ENCODE measurements at places on chromosomes 2 and 18.

DNA sequence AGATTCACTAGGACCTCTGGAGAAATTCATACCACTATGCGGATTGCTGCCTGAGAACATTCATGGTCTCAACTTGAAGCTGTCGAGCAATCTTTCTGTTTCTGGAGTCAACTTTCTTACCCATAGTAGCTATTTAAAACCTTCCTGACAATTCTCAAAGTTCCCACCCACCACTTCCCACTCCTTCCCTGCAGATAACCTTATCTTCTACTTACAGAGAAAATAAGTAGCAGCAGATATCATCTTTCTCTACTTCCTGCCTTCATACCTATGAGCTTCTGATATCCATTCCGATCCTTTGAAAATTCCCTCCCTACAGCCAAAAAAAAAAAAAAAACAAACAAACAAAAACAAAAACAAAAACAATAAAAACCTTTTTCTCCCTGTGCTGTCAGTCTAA, 81.2 kb upstream of the CYRIA start:
- DNase-seq: no peak

DNA sequence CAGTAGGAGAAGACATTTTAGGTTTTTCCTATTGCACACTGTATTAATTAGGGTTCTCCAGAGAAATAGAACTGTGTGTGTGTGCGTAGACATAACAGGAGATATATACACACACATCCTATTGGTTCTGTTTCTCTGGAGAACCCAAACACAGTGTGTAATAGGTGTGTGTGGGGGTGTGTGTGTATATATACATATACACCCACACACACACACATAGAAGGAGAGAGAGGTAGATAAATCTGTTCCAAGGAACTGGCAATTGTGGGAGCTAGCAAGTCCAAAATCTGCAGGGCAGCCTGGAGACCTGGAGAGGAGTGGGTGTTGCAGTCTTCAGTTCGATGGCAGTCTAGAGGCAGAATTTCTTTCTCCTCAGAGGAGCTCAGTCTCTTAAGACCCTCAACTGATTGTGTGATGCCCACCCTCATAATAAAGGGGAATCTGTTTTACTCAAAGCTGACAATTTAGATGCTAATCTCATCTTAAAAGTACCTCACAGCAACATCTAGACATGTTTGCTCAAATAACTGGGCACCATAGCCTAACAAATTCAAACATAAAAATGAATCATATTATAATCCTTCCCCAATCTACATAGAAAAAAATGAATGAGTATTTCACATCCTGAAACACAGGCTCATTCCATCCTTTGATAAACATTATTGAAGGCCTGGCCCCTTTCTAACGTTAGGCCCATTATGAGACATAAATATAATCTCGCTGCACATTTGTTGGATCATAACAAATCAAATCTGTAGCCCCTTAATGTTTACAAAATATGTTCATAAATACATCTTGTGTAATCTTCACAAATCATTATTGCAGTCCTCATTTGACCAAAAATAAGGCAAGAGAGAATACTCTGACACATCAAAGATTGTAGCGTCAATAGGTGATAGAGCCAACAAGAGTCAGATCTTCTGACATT, 35.1 kb upstream of the RTN4 start:
- DNase-seq: no peak

GRCh38 chr18:10239103-10239502, 215.3 kb upstream of the APCDD1 start:
- DNase-seq: no peak

GRCh38 chr2:72994282-72994990, 77.1 kb downstream of the SFXN5 start:
- no peak for DNase-seq

GRCh38 chr2:100780203-100781008, 39.5 kb upstream of the NPAS2 start:
- no peak for DNase-seq

DNA sequence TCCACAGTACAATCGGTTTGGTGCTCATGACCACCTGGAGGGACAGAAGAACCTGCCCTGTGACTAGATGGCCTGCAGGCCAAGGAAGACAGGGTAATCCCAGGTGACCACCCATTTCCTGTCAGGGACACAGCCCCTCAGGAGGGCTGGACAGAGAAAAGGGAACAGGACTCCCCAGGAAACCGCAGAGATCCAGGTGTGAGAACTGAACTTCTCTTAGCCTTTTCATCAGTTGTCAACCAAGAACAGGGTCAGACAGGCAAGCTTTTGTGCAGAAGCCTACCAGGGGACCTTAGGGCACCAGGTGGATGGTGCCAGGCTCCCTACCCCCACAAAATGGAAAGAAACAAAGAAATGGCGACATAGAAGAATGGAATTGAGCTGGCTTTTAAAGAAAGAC, 132.3 kb downstream of the HDAC4 start:
- DNase-seq: no peak

GRCh38 chr2:200300638-200301314, 5.7 kb upstream of the SPATS2L start:
- no peak for DNase-seq

DNA sequence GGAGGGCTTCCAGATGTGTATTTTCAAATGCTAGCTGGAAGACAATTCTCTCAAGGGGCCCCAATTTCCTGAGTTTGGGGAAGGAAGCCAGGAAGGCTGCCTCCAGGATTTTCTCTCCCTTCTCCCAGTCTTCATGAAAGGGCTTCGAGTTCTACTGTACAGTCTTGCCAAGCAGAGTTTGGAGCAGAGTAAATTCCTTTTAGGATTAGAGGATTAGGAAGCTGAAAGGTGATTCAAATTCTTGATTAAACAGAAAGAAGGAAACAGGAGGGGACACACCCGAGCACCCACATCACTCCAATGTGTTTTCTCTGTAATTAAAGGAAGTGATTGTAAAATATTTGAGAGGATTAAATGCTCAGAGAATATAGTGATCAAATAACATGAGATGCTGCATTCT, 217.8 kb downstream of the SETBP1 start:
- no peak for DNase-seq

- DNase-seq: no peak
These were observed 79.7 kb upstream of the IGFBP5 start for GRCh38 chr2:216775043-216775453.

- no peak for DNase-seq
These were observed 3.9 kb downstream of the NEB start for GRCh38 chr2:151730262-151730975.

DNA sequence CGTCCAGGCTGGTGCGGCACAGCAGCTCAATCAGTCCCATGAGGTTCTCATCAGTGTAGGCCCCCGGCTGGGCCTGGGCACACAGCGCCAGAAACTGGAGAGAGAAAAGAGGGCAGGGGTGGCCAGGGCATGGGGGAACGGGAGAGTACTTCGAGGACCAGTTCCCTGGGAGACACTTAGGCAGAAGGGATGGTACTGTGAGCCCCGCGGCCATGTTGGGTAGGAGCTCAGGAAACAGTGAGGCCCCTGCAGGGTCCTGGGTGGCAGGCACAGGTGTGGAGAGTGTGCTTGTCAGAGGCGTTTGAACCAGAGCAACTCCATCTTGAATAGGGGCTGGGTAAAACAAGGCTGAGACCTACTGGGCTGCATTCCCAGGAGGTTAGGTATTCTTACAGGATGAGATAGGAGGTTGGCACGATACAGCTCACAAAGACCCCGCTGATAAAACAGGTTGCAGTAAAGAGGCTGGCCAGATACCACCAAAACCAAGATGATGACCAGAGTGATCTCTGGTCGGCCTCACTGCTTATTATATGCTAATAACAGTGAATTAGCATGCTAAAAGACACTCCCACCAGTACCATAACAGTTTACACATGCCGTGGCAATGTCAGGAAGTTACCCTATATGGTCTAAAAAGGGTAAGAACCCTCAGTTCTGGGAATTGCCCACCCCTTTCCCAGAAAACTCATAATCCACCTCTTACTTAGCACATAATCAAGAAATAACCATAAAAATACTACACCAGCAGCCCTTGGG, 51.9 kb upstream of the SEMA4C start:
- no peak for DNase-seq

GRCh38 chr2:10535703-10536102, 87.6 kb upstream of the ODC1 start:
- DNase-seq: no peak

DNA sequence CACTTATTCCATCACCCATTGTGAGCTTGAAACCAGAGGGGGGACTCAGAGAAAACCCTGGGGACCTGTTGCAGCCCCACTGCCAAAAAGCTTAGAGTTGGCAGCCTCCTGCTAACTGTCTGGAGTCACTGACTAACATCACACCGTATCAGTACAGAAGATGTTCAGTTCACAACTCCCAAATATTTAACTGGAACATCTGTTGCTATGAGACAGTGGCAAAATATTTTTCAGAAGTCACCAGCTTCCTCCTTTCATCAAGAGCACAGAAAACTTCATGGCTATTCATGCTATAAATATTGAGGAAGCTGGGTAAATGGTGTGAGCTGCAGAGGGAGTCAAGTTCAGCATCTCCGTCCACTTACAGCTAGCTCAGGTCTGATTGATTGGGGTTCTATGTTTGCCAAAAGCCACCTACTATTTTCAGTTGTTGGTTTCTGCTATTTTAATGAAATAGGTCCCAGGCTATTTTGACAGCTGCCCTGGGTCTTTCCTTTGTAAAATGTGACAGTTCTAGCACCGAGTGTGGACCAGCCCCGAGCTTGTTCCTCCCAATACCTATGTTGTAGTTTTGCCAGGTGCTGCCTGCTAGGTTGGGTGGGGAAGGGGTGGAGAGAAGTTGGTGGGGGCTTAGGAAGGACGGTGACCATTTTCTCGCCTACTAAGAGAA, 9.8 kb downstream of the TUBB6 start:
- no peak for DNase-seq

GRCh38 chr2:64731746-64732145, 78.0 kb upstream of the SERTAD2 start:
- DNase-seq: no peak

DNA sequence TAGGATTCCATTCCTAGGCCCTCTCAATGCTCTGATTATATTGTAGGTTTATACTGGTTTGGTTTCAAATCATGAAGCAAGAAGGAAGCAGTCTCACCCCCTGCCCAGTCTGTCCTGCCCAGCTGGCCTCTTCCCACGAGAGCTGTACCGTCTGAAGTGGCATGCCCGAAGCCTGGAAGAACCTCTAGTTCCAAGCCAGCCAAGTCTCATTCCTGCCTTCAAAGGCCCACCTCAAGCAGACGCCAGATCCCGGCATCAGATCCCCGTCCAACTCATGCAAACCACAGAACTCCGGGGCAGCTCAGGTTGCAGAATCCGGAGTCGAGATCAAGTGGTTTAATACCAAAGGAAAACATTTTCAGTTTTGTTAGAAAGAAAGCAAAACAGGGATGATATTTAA, 234.4 kb downstream of the LPIN1 start:
- DNase-seq: no peak

- no peak for DNase-seq
These were observed 183.5 kb downstream of the PAX3 start for GRCh38 chr2:222115296-222115695.

GRCh38 chr2:101858910-101859309, 132.8 kb upstream of the IL1R2 start:
- DNase-seq: no peak

- DNase-seq: no peak
These were observed 92.1 kb upstream of the PIK3C3 start for GRCh38 chr18:41862921-41863320.

DNA sequence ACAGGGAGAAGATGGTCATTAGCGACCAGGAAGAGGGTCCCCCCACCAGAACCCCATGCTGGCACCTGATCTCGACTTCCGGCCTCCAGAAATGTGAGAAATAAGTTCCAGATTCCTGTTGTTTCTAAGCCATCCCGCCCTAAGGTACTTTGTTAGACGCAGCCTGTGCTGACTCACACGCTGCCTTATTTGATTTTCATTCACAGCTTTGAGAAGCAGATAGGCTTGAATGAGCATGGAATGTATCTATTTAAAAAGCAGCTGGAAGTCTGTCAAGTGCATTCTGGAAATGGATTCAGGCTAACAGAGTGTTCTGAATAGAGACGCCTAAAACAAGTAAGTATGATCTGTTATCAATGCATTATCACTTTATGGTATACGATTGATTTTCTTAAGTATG, 8.3 kb upstream of the IL1R2 start:
- DNase-seq: no peak

GRCh38 chr2:133605011-133605765, 36.9 kb upstream of the NCKAP5 start:
- no peak for DNase-seq

DNA sequence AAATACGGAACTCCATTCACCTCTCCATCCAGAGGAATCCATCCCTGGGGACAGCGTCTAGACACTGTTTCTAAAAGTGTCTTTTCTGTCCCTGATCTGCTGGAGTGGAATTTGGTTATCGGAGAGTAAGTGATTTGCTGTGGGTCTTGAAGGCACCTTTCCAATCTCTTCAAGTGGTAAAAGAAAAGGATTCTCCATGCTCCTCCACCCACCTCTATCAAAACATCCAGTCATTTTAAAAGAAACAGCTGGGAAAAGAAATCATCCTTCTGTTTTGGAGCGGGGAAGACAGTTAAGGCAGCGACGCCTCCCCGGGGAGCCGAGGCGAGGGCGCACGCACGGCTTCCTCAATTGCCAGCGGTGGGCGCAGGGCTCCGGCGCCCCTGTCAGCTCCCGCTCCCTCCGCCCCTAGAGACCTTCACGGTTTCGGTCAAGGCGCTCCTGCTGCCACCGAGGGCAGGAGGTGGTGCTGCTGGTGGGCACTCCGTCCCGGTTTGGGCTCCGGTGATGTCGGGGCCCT, 547 bp downstream of the SLC35F5 start:
- peak; percentile 48 for DNase-seq

DNA sequence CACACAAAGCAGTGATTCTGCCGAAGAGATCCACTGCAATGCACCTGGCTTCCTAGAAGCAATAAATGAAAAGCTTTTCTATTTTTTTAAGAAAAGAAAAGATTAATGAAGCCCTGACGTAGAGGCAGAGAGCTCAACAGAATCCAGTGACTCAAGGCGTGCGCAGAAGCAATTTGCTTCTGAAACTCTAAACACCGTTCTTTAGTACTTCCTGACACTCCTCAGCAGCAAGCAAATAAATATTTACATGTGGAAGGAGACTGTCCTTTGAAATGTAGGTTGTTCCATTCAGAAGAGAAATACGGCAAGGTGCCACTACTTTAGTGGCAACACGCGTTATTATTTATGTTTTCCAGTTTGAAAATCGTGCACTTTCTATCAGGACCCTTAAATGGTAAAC, 126.2 kb upstream of the ZNF516 start:
- no peak for DNase-seq

DNA sequence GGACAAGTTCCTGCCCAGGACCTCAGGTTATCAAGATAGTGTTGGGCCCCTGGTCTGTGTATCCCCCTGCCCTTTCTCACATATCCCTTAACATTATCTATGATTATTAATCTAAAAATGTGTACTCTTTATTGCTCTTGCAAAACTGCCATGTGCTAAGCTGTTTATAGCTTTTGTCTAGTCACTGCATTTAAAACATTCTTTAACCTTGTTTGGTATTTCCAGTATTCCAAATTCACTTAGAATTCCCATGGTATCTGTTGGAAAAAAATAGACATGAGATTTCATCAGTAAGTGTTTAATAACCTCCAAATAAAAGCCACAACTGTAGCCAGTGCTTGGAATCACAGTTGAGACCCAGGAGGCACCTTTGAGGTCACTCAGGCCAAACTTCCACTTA, 16.2 kb upstream of the GLS start:
- DNase-seq: no peak

All from activated CD4-positive, alpha-beta T cell treated with anti-CD3 and anti-CD28 coated beads, Interleukin-2, Interleukin-6, amounts not matched to agents 100 ng/mL and 50 ng/mL, durations not matched to agents 16 hours and 8 hours (primary cell).